ENCODE measurements at places on chromosomes 16 and 17. TPM values are rescaled to one million over a fixed set of nuclear protein-coding genes. Genes with fewer than 3 reads are reported as not detected.

The SYT17 gene
- total RNA-seq = 17.3 TPM

The CD7 gene
- total RNA-seq = not detected

The CLEC19A gene
- total RNA-seq = not detected

The AOC3 gene
- total RNA-seq = not detected

The CUEDC1 gene
- 10.4 TPM for total RNA-seq

The PNPO gene
- 37.4 TPM for total RNA-seq

The AFMID gene
- total RNA-seq = 59.0 TPM

The NUBP2 gene
- total RNA-seq = 57.9 TPM
